ENCODE measurements at places on chromosomes 3 and 15.

DNA sequence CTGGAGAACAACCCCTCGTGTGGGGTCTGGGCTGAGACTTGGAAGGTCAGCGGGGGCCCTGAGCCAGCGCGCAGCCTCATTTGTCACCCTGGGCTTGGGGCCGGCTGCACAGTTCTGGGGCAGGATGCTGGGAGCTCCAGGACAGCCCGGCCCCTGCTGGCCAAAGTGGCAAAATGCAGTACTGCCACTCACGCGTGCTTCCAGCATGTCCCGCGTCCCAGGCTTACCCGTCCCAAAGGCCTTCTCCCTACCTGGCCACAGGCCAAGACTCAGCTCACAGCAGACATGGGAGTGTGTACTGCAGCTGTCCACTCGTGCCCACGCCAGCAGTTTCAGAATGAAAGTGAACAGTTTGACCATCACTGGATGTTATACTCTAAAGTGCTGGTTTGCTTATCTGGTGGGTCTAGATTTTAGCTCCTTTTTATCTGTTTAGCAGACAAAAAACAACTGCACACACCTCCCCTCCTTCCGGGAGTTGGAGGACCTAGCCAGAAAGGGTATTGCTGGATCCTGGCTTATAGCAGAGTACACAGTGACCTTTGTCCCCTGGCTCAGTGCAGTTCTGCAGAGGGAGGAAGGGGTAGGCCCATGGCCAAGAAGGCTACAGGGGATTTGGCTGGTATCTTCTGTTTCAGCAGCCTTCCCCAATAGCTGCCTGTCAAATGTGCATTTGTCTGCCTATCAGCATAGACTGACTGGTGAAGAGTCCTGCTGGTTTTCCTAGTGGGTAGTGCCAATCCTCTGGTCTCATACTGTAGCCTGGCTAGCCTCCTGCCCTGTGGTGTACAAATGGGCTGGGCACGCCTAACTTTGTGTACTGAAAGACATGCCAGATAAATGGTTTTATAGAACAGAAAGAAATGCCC lies 23.2 kb upstream of the IP6K2 start:
- DNase-seq: peak; percentile 36

GRCh38 chr15:60616147-60616546 lies 137.2 kb upstream of the ICE2 start:
- DNase-seq: no peak

GRCh38 chr3:76010252-76010651 lies 224.9 kb upstream of the ZNF717 start:
- no peak for DNase-seq

DNA sequence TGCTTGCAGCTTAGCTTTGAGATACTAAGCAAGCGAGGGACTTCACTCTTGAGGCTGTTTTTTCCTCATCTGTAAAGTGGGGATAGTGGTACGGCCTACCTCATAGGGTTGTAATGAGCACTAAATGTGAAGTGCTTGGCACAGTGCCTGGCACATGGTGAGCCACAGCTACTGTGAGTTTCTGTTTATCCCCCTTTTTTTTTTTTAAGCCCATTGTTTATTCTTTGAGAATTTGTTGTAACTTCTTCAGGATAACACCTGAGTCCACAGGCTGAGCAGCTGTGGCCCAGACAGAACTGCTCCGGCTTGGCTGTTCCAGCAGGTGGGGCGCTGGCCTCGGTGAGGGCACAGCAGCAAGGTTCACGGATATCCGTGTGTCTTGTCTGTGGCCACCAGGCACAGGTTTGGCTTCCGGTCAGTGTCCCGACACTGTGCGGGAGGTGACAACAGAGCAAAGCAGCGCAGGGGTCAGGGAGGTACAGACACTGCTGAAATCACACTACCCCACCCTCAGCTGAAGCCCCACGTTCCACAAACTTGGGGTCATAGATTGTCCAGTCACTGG lies 7.3 kb upstream of the ISG20 start:
- DNase-seq: no peak

DNA sequence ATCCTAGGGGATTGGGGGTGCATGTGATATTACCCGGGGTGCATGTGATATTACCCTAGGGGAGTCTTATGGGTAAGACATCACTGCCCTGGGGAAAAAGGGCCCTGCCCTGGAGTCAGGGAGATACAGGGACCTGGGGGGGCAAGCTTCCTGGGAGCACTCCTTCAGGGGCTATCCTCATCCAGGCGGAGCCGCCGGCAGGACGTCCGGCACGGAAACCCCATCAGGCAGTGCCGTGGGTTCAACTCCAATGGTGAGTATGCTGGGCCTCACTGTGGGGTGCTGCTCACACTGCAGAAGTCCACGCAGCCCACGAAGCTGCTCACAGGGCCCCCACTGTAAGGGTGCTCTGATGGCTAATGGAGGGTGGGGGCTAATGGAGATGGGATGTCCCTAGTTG lies 5.3 kb upstream of the GNAT1 start:
- DNase-seq: no peak

DNA sequence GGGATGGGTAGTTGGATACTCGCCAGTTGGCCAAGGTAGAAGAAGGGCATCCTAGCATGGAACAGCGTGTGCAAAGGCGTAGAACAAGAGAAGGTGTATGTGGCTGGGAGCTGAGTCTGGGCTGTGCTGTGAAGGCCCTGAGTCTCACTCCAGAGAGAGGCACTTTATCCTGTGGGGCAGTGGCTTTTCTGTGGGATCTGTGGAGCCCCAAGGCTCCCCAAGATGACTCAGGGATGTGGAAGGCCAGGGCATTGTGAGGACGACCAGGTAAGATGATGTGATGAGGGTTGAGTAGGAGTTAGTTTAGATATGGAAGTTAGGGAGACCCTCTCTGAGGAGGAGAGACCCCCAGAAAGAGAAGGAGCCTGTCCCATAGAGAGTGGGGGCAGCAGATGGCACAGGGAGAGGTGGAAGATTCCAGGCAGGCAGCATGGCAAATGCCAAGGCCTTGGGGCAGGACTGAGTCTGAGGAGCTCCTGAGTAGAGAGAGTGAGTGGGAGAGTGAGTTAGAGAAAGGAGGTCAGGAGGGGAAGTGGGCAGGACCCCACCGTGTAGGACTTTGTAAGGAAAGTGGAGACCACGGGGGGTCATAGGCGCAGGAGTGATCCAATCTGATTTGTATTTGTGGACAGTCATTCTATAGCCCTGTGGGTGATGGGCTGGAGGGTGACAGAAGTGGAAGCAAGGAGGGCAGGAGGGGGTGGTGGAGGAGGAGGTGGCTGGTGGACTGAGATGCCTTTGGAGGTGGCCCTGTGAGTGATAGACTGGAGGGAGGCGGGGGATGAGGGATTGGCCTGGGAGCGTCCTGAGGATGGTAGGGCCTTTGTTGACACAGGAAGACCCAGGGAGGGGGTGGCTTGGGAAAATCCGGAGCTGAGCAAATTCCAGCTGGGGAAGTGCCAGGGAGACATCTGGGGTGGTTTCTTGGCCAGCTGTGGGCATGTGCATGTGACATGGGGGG lies 50.3 kb downstream of the FBLN2 start:
- no peak for DNase-seq

DNA sequence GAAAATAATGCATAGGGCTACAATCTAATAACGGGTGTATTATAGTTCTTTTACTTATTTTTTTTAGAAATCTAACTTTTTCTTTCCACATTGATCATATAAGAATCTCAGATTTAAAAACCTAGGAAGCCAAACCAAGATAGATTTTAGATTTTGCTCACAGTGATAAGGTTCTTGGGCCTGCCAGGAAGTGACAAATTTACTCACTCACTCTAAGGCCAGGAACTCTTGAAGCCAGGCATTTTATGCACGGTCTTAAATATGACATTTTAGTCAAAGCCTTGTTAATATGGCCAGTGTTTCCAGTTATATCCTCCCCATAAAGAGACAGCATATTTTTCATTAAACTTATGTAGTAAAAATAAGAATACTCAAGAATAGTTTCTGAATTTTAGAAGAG lies 271.4 kb downstream of the SQOR start:
- no peak for DNase-seq

- no peak for DNase-seq
Observed at GRCh38 chr3:95797081-95797480, 1017.3 kb upstream of the EPHA6 start.

- no peak for DNase-seq
Observed at GRCh38 chr3:193910886-193911738, 224.8 kb upstream of the HES1 start.

GRCh38 chr3:159840703-159841299 lies 147.8 kb upstream of the IL12A start:
- DNase-seq: no peak

- DNase-seq: peak; percentile 45
Observed at GRCh38 chr3:20054549-20054987, 14.3 kb downstream of the KAT2B start.

- no peak for DNase-seq
Observed at GRCh38 chr15:66940368-66940767, 125.0 kb upstream of the SMAD3 start.

GRCh38 chr3:14425581-14426304 lies 23.3 kb downstream of the SLC6A6 start:
- DNase-seq: no peak

GRCh38 chr3:37992271-37993066 lies 1.9 kb downstream of the VILL start:
- DNase-seq: no peak

GRCh38 chr3:5220667-5221431 lies 33.3 kb downstream of the EDEM1 start:
- DNase-seq: no peak
